PC-3 (cell line): ENCODE measurements at places on chromosomes 5 and 9. TPM values are rescaled to one million over a fixed set of nuclear protein-coding genes. Genes with fewer than 3 reads are reported as not detected.
A peak's percentile ranks its signal among the peaks of the same experiment; 100 is the strongest.

The LCN2 gene
- total RNA-seq = 153 and 154 TPM in 2 replicates

The C5orf52 gene
- total RNA-seq = 0.84 TPM in 1 of 2 replicates, not detected in the other

The CTSV gene
- total RNA-seq = 11.4 and 12.2 TPM in 2 replicates

The NTNG2 gene
- total RNA-seq = 1.7 and 6.0 TPM in 2 replicates

DNA sequence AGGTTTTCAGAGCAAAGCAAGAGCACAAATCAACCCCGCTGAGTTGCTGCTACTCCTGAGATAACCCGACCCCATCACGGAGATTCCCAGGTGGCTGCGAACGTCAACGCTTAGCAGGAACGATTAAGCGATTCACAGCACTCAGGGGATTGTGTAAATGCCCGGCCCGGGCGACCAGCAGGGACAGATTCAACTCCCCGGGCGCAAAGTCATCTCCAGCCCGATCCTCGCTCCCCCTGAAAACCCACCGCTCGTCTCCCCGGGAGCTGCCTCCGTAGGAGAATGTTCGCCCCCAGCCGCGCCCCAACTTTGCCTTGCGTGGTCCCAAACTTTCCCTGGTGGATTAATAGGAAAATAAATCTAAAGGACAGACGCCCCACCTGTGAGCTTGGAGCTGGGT, 685 bp downstream of the SLC24A2 start:
- DNase-seq = no peak

GRCh38 chr9:472479-473075, 257.9 kb downstream of the DOCK8 start:
- DNase-seq = peak; percentile 47

GRCh38 chr5:5751498-5751897, 329.0 kb downstream of the ICE1 start:
- DNase-seq = no peak

GRCh38 chr9:4852419-4852818, 59.7 kb downstream of the RCL1 start:
- no peak for DNase-seq

- no peak for DNase-seq
These were observed 45.5 kb downstream of the RASA1 start for GRCh38 chr5:87313216-87313615.

- no peak for DNase-seq
These were observed 225.9 kb upstream of the PCSK5 start for GRCh38 chr9:75664597-75664996.

DNA sequence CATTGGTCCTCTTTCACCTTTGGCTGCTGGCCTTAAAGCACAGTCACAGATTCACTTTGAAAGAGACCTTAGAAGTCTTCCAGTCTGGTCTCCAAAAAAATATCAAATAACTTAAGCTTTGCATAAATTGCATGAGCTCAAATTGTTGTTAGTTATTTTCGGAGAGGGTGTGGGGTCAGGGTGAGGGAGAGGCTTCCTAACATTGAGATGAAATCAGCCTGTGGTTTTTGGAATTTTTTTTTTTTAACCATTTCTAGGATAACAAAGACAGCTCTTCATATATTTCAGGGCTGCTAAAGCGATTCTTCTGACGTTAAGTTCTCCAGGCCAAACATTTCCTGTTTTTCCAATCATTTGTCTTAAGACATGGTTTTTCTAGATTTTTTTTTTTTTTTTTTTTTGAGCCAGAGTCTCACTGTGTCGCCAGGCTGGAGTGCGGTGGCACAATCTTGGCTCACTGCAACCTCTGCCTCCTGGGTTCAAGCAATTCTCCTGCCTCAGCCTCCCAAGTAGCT, 4.5 kb downstream of the OCLN start:
- no peak for DNase-seq

DNA sequence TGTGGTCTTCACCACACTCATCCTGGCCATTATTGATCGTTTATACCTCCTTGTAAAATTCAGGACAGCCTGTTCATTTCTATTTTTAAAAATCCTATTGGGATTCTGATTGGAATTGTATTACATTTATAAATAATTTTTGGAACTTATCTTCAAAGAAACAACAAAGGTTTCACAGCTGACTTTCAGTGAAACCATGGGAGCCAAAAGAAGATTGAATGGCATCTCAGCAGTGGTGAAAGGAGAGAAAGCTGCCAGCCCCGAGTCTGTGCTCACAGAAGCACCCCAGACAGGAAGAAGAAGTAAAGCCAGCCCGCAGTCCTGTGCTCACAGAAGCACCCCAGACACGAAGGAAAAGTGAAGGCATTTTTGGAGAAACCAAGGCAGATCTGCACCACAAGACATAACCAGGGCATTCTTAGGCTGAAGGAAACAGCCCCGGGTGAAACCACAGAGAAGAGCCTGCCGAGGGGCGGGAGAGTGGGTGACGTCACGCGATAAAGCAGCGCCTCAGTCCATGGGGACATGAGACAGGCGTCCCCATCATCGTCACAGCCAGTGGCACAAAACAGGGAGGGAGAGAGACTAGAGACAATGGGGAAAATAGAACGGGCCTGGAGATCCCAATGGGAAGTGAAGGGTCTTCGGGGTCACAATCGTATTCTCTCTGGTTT, 42.5 kb upstream of the SLC9A3 start:
- DNase-seq = no peak

DNA sequence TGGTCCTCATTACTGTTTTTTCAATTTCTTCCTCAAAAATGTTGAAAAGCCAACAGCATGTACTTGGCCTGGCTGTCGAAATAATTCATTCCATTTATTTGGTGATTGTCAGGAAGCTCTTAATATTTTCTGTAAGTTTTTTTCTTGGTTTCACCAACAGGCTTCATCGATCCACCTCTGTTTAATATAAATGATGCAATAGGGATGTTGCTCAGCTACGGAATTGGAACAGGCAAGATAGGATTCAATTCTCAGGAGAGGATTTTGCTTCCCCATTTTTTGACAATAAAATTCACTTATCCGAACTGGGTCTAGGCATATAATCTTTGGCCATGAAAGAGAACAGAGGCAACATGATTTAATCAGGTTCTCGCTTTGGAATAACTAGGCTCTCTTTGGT, 30.8 kb downstream of the C5 start:
- no peak for DNase-seq

DNA sequence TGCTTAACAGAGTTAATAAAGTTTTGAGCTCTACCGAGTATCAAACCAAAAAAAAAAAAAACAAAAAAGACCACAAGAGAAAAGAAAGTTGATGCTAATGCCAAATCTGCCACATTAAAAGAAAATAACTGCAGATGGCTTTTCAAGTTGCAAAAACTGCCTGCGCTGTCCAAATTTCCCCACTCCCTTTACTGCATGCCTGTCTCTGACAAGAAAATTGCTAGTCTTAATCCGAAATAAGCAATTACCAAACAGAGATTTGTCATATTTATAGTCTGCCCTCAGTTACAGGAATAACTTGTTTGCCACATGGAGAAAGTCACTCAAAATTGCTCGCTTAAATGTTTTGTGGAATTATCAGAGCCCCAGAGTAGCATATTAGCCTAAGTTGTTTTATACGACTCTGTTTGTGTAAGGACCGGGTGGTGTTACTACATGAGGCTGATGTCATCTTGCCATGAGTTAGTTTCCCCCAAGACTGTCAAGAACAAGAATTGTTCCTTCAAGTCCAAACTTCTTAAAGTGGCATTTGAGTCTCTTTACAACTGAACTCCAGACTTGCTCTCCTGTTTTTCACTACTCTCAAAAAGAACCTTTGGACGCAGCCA, 160.9 kb downstream of the CEP120 start:
- DNase-seq = no peak

DNA sequence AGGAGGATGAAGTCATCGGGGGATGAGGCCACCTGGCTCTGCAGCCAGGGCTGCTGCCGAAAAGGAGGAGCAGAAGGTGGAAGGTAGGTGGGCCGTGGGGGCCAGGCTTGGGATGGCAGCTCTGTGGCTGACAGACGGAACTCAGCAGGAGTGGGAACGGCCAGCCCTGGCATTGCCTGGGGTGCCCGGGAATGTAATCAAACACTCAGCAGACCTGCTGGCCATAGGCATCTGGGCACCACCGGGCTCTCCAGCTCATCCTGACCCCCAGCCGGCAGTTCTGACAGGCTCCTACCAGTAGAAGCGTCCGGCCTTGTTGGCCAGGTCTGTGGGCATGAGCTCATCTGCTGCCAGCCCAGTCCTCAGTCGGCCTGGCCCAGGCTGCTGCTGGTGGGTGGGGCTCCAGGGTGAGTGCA, 4.3 kb upstream of the FAT2 start:
- DNase-seq = no peak

DNA sequence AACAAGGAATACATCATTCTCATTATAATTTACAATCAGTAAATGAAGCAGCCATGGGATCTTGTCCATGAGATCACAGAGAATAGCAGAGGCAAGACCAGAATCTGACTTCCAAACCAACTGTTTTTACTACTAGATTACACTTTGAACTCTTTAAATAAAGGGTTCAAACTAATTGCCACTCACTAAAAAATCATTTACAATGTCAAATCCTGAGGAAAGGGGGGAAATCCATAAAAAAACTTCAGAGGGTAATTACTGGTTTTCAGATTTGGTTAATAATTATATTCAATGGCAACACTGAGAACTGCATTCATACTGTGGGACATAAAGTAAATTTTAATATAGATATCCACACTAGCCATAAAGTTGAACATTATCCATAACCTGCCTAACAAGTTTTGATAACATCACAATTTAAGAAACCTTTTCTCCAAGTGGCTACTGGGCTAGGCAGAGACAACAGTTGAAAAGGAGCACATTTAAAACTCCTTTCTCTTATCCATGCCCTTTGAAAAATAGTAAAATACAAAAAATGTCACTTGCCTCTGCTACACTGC, 15.9 kb downstream of the PLPP1 start:
- DNase-seq = peak; percentile 5

DNA sequence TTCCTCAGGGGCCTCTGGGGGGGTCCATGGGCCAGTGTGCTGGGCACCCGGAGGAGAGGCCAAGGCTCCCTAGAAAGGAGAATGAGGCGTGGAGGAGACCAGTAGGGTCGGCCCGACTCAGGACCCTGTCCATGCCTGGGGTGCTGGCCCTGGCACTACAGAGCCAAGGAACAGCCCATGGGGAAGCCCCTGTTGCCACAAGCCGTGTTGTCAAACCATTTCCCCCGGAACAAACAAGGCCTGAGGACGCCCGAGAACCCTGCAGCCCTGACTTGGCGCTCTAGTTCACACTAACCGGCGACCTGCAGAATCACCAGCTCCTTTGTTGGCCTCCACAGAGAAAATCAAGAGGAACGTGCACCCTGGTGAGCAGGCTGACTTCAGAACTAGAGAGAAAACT, 41.6 kb upstream of the SLC12A7 start:
- DNase-seq = no peak

DNA sequence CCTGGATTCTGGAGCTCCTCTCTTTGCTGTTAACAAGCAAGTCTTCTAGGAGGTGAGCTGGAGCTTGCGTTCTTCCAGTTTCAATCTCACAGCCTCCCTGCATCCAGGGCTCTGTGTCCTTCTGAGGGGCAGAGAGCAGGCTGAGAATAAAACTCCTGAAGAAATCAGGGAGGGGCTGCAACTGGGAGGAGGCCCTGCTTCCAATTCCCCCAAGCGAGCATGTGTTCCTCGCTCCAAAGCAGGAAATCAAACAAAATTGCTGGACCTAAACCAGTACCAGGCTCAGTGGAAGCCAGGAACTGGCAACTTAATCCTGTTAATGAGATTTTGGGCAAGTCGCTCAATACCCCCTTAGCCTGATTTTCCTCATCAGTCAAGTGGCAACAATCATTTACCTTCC, 181.8 kb downstream of the ASTN2 start:
- no peak for DNase-seq

DNA sequence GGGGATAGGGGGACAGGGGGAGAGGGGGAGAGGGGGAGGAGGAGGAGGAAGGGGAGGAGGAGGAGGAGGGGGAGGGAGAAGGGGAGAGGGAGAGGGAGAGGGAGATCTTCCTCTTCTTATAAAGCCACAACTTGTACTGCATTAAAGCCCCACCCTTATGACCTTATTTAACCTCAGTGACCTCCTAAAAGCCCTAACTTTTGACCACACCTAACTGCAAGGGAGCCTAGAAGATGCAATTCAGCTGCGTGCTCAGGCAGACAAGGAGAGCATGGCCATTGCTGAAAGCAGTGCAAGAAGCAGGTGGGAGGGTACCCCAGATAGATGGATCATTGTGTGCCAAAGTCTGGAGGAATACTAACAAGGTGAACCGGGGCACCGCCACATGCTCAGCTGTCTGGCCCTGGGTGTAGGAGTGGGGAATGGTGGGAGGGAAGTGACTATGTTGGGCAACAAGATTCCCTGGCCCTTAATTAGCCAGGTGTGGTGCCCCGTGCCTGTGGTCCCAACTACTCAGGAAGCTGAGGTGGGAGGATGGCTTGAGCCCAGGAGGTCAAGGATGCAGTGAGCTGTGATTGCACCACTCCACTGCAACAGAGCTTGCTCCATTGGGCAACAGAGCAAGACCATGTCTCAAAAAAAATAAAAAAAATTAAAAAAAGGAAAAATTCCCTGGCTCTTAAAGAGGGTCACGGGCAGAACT, 125.4 kb upstream of the BOD1 start:
- DNase-seq = no peak

- DNase-seq = no peak
These were observed 44.8 kb downstream of the PRLR start for GRCh38 chr5:35185518-35185917.

GRCh38 chr5:157857816-157858526, 974 bp downstream of the CLINT1 start:
- DNase-seq = peak; percentile 25
